Right lung (tissue), 10 donors: ENCODE measurements at places on chromosomes 2 and 18. TPM values are rescaled to one million over a fixed set of nuclear protein-coding genes. Genes with fewer than 3 reads are reported as not detected.

The SCN3A gene
- 0.45 TPM for polyA plus RNA-seq

The SDC1 gene
- 82.5 TPM for polyA plus RNA-seq

The C2orf15 gene
- polyA plus RNA-seq: 8.3 TPM

The CFC1 gene
- polyA plus RNA-seq: 4.4 TPM

The CDC42EP3 gene
- polyA plus RNA-seq: 22.3 TPM

The PKDCC gene
- polyA plus RNA-seq: 105 TPM

The CACNB4 gene
- polyA plus RNA-seq: 5.8 TPM

The INHBB gene
- 0.51 TPM for polyA plus RNA-seq

The FAM210A gene
- polyA plus RNA-seq: 17.2 TPM

The SEPTIN10 gene
- polyA plus RNA-seq: 148 TPM

The ACVR1C gene
- 0.09 TPM for polyA plus RNA-seq

The RAX gene
- polyA plus RNA-seq: not detected

The PJVK gene
- polyA plus RNA-seq: 12.1 TPM

The CXCR4 gene
- 46.6 TPM for polyA plus RNA-seq

The ST8SIA5 gene
- polyA plus RNA-seq: 0.13 TPM

The HDHD2 gene
- 45.8 TPM for polyA plus RNA-seq

The UGT1A7 gene
- polyA plus RNA-seq: not detected

The POTEE gene
- 0.18 TPM for polyA plus RNA-seq

The FZD7 gene
- 32.4 TPM for polyA plus RNA-seq

The TRMT61B gene
- 20.4 TPM for polyA plus RNA-seq

The FBXO36 gene
- polyA plus RNA-seq: 5.3 TPM
